Occipital lobe (tissue), 3 donors: ENCODE measurements at places on chromosomes 16 and 17. TPM values are rescaled to one million over a fixed set of nuclear protein-coding genes. Genes with fewer than 3 reads are reported as not detected.

CACNA1H gene
- 15.4 TPM for total RNA-seq

VTN gene
- total RNA-seq = 0.31 TPM

CHD9NB gene
- 0.78 TPM for total RNA-seq

CNGB1 gene
- not detected for total RNA-seq

TMUB2 gene
- total RNA-seq = 26.0 TPM

KRT20 gene
- not detected for total RNA-seq

CTU2 gene
- total RNA-seq = 15.9 TPM

TBX21 gene
- total RNA-seq = not detected

CDH15 gene
- total RNA-seq = 0.16 TPM

VAT1L gene
- 13.4 TPM for total RNA-seq

GSG1L gene
- 2.0 TPM for total RNA-seq

CD300A gene
- total RNA-seq = 3.3 TPM

UBALD2 gene
- 2.8 TPM for total RNA-seq

CDK5R1 gene
- total RNA-seq = 255 TPM

CRK gene
- 152 TPM for total RNA-seq

RASL10B gene
- total RNA-seq = 5.1 TPM

PAM16 gene
- total RNA-seq = 21.2 TPM

HSBP1 gene
- 114 TPM for total RNA-seq

STX4 gene
- 11.5 TPM for total RNA-seq

GNG13 gene
- not detected for total RNA-seq

KRT13 gene
- total RNA-seq = 0.78 TPM

KRTAP9-8 gene
- not detected for total RNA-seq

CCL7 gene
- not detected for total RNA-seq

C16orf96 gene
- total RNA-seq = not detected

LLGL2 gene
- 2.7 TPM for total RNA-seq

RNF43 gene
- total RNA-seq = 0.31 TPM

MMP25 gene
- 0.62 TPM for total RNA-seq

NACA2 gene
- total RNA-seq = not detected

PRKCA gene
- total RNA-seq = 29.9 TPM

KRT33A gene
- not detected for total RNA-seq

STH gene
- total RNA-seq = 3.9 TPM

NPIPA3 gene
- 0.94 TPM for total RNA-seq

PDIA2 gene
- 6.4 TPM for total RNA-seq

SLC6A2 gene
- total RNA-seq = not detected

RNU2-1 gene
- not detected for total RNA-seq

PYY gene
- not detected for total RNA-seq

ELMO3 gene
- 0.16 TPM for total RNA-seq

TMEM238L gene
- total RNA-seq = not detected

LGALS3BP gene
- total RNA-seq = 24.2 TPM

MTHFSD gene
- total RNA-seq = 10.3 TPM

C16orf54 gene
- 0.31 TPM for total RNA-seq

LDHD gene
- total RNA-seq = 0.31 TPM

USP43 gene
- total RNA-seq = 3.6 TPM

TMEM98 gene
- 35.6 TPM for total RNA-seq

INCA1 gene
- total RNA-seq = 0.31 TPM

TRIM16 gene
- 50.8 TPM for total RNA-seq

CES3 gene
- 0.78 TPM for total RNA-seq

C1QTNF8 gene
- total RNA-seq = not detected

TK2 gene
- 26.4 TPM for total RNA-seq
